GM12865 (cell line): ENCODE measurements at places on chromosomes 4 and X.
A peak's percentile ranks its signal among the peaks of the same experiment; 100 is the strongest.

- DNase-seq, result no peak
Measured at GRCh38 chrX:129613596-129613995, 41.2 kb downstream of the APLN start.

GRCh38 chr4:128639541-128640270 is 169.8 kb upstream of the JADE1 start:
- DNase-seq, result no peak

DNA sequence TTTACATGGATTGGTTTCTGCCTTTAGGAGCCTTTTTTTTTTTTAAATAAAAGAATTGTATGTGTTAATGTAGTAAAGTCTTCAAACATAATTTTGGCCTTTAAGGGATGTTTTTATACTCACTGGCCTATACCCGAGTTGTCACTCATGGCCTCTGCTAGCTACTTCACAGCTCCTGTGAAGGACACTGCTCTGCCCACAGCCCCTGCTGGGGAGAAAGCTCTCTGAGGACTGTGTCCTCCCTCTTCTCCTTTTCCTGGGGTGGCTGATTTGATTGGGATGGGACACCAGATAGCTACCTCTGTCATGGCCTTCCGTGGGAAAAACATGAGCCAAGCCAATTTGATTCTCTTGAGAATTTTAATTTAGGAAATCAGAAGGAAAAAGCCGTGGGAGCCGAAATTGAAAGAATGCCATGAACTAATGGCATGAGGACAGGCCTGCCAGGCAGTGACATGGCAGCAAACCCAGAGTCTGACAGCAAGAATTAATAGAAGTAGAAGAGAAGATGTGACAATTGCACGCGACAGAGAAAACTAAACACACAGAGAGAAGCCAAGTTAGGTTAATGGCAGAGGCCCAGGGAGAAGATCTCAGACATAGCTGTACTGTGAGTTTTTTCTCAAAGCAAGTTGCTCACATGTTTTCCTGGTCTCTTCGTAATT is 81.4 kb downstream of the ARHGAP10 start:
- no peak for DNase-seq

DNA sequence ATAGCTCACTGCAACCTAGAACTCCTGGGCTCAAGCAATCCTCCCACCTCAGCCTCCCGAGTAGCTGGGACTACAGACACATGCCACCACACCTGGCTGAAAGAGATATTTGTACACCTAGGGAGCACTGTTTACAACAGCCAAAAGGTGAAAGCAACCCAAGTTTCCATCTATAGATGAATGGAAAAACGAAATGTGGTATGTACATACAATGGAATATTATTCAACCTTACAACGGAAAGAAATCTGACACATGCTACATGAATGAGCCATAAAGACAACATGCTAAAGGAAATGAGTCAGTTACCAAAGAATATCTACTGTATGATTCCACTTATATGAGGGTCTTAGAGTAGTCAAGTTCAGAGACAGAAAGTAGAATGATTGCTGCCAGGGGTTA is 52.2 kb downstream of the ABCG2 start:
- no peak for DNase-seq

- DNase-seq, result no peak
Measured at GRCh38 chrX:46436744-46437143, 108.5 kb downstream of the ZNF674 start.

DNA sequence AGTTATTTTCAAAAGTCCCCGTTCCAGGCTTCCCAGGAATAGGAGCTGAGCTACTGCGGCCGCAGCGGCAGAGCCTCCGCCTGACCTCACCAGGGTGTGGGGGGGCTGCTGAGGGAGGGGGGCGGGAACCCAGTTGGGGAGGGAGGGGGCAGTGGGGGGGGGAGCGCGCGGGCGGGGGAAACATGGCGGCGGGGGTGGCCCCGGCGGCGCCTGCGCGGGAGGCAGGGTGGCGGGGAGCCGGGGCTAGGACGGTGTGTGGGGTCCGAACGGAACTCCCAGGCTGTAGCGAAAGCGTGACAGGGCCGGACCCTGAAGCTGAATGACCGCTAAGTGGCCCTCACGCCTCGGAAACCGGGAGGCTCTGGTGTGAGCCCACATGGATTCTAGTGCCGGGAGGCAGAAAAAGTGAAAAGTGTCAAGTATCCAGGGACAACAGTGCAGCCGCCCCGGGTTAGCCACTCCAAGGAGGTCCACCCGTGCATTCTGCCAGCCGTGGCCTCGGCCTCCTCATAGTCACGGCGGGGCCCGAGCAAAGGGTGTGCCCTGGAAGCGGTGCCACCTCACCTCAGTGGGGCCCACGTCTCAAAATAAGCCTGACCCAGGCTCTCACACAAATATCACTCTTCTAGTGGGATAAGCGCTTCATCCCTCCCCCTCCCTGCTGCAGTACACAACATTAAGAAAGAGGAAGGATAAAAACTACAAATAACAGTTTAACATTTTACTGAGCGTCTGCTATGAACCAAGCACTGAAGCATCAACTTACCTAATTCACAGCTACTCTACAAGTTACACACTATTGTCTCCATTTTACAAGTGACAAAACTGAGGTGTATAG is at the start of gene KLHL13:
TSS of gene KLHL13 (minus strand) at position 98 of the 838 bp plus-strand sequence. CDS start 88,337 bp downstream, outside the sequence.
- peak; percentile 39 for DNase-seq

DNA sequence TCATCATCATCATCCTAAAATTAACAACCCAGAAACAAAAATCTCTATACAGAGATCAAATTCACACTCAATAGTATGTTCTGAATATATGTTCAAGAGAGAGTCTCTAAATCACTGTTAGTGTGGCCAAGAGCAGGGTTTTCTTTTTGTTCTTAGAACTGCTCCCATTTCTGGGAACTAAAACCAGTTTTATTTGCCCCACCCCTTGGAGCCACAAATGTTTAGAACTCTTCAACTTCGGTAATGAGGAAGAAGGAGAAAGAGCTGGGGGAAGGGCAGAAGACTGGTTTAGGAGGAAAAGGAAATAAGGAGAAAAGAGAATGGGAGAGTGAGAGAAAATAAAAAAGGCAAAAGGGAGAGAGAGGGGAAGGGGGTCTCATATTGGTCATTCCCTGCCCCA is 32.3 kb downstream of the CYBB start:
- DNase-seq, result no peak

DNA sequence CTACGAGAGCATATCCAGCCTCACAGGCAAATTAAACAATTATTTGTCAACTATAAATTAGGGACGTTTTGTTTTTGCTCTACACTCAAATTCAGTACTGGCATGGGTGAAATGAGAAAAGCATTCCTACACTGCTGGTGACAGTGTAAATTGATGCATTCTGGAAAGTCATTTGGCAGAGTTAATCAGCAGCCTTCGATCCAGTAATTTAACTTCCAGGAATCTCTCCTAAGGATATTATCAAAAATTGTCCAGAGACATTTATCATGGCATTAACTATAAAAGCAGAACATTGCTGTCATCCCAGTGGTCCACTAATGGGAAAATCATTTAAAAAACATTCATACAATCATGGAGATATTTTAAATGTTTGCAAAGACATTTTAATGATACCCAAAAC is 67.5 kb upstream of the MMAA start:
- DNase-seq, result no peak

DNA sequence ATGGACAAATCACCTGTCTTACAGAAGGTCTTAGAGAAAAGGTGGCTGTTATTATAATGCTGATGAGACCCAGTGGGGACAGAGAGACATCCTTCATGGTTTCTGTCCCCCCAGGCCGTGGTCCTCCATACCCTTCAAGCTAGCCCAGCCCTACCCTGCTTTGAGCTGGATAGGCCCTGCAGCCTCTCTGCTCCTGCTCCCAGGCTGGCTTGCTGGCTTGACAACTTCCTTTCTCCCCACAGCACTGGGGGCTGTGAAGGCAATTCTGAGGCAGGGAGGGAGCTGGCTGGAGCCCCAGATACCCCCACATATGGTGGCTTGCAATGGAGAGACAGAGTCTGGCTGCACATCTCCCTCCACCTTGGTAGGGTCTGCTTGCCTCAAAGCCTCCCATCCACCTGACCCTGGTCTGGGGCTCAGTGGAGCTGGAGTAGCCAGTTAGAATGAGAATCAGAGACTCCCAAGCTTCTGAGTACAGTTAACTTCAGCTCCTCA is 118.2 kb downstream of the PJA1 start:
- DNase-seq, result no peak

GRCh38 chr4:154836513-154836912 is 55.4 kb downstream of the RBM46 start:
- no peak for DNase-seq

GRCh38 chrX:115190636-115191489 is 1.7 kb downstream of the RBMXL3 start:
- no peak for DNase-seq

- peak; percentile 42 for DNase-seq
Measured at GRCh38 chr4:39526765-39527295, 409 bp downstream of the UGDH start.

GRCh38 chrX:74509989-74510388 is 88.7 kb downstream of the SLC16A2 start:
- DNase-seq, result no peak

GRCh38 chrX:70041993-70042392 is 7.7 kb downstream of the AWAT2 start:
- no peak for DNase-seq

- no peak for DNase-seq
Measured at GRCh38 chr4:101162990-101163380, 184.3 kb downstream of the PPP3CA start.

DNA sequence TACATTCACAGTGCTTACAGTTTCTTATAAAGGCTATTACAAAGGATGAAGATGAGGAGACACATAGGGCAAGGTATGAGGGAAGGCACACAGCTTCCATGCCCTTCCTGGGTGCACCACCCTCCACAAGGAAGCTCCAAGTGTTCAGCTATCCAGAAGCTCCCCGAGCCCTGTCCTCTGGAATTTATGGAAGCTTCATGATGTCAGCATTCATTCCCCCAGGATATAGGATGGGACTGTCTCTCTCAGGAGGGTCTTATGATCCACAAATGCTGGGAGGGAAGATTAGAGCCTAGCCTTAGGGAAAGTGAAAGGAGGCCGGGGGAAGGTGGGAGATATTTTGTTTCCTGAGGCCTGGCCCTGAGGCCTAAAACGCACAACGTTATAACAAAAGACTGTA is 236.0 kb downstream of the ANK2 start:
- DNase-seq, result no peak

- no peak for DNase-seq
Measured at GRCh38 chr4:23814996-23815660, 74.7 kb downstream of the PPARGC1A start.

DNA sequence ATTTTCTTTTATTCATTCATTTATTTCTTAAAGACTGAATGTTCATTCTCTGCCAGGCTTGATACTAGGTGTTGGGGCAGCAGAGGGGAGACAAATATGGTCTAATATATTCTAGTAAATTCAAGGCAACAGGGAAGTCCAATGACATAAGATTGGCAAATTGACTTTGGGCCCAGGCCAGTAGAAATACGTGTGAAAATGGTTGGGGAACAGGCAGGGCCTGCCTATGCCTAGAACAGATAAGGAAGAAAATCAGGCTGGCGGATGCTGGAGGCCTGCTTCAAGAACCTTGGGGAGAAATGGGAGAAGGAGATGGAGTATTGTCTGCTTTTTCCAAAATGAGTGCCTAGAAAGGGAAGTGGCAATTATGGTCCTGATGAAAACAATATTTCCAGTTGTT is 108.6 kb downstream of the RTL5 start:
- DNase-seq, result no peak

DNA sequence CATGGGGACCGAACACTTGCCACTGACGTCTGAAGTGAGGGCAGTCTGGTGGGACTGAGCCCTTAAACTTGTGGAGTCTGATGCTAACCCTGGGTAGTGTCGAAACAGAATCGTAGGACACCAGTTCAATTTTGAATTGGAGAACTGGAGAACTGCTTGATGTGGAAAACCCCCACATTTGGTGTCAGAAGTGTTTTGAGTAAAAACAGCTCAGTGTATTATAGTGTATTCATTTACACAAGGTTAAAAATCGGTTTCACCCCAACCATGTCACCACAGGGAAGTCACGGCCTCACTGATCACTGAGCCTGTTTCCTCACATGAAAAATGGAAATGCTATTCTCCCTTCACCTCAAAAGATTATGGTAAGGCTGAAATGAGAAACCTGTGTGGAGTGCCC is 21.9 kb downstream of the PIN4 start:
- DNase-seq, result peak; percentile 36

DNA sequence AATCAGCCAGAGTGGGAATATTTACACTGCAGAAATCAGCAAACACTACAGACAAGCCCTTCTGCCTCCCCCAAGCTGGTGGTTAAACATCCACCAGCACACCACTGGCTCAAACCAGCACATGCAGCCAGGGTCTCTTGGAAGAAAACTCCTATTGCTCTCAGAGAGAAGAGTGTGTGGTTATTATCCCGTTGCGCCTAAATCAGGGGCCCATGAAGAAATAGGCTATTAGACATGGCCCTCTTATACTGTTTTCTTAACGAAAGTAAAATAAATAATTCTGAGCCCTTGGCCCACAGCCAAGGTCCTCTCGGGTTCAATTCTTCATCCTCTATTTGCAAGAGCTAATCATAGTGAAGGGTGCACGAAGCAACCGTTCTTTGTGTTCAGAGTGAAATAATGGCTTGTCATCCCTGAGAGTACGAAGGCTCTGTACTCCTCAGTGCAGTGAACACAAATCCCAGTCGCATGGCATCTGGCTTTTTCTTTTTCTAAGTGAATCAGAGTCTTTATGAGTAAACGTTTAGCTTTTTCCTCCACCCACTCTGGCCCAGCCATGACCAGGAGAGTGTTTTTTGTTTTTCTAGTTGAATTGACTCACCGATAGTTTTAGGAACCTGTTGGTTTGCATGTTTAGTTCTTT is 33.4 kb upstream of the RBM47 start:
- peak; percentile 84 for DNase-seq

DNA sequence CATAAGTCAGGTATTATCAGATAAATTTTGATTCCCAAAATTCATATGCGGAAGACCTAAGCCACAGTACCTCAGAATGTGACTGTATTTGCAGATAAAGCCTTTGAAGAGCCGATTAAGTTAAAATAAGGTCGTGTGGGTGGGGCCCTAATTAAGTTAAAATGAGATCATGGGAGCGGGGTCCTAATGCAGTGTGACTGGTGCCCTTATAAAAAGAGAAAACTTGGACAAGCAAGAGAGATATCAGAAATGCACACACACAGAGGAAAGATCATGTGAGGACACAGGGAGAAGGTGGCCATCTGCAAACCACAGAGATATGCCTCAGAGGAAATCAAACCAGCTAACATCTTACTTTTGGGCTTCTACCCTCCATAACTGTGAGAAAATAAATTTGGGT is 236.1 kb downstream of the FBXO8 start:
- no peak for DNase-seq

DNA sequence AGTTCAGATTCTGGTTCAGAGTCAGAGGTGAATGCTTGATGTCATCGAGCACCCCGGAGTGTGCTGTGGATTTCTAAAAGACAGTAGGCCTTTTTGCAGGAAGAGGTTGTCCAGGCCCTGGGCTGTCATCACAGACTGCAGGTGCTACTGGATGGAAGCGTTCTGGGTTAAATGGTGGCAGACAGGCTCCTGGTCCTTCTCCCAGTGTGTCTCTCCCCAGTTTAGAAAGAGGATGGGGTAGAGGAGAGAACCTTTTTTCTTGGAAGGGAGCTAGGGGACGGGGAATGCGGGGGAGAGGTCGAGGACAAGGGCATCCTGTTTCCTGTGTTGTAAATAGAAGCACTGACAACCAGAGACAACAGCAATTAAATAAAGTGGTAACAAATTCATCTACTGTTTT is 102.3 kb upstream of the NUDT6 start:
- no peak for DNase-seq

GRCh38 chrX:39504850-39505259 is 592.9 kb downstream of the BCOR start:
- no peak for DNase-seq
